ENCODE measurements at places on chromosomes 7 and 10.

DNA sequence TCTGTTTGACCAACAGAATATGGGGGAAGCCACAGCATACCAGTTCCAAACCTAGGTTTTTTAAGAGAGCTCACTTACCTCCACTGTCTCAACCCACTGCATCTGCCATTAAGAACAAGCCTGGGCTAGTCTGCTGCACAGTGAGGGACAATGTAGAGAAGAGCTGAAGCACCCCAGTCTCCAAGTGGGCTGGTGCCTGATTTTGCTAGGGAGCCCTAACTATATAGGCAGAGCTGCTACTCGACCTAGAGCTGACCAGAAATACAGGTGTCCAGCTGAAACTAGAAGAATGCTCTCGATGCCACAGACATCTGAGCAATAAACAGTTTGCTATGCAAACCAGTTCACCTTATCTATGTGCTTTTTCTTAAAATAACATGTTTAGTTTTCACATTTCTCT lies 106.9 kb upstream of the BET1 start:
- no peak for DNase-seq

- DNase-seq: peak; percentile 34
Measured at GRCh38 chr7:115340828-115341227, 418.9 kb downstream of the MDFIC start.

- DNase-seq: no peak
Measured at GRCh38 chr7:11127988-11128387, 154.3 kb downstream of the PHF14 start.

DNA sequence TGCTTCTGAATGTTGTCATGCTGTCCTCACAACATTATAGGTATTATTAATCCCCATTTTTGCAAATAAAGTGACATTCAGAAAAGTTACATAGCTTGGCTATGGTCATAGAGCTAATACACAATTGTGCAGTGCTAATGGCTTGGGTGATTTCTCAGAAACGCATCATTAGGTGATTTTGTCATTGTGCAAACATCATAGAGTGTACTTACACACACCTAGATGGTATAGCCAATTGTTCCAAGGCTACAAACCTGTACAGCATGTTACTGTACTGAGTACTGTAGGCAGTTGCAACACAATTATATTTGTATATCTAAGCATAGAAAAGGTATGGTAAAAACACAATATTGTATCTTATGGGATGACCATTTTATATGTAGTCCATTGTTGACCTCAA lies 91.0 kb downstream of the BTAF1 start:
- no peak for DNase-seq

GRCh38 chr7:155324012-155324917 lies 26.6 kb downstream of the INSIG1 start:
- DNase-seq: no peak

- peak; percentile 55 for DNase-seq
Measured at GRCh38 chr10:4343873-4344272, 482.1 kb upstream of the AKR1E2 start.

DNA sequence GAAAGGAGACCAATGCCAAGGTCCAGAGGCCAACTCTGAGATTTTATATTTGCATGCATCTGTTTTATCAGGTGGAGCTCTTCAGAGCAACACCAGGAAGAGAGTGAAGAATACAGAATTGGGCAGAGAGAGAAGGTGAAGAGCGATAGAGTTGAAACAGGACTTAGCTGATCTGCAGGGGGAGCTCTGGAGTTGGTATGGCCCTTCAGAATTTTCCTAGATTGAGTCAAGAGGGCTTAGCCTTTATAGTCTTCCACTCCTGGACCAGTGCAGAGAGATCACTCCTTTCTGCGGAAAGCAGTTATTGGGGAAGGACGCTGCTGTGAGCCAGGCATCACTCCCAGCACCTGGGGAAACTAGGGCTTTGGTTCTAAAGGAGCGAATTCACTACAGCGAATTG lies 105.0 kb upstream of the DGKB start:
- DNase-seq: peak; percentile 76

DNA sequence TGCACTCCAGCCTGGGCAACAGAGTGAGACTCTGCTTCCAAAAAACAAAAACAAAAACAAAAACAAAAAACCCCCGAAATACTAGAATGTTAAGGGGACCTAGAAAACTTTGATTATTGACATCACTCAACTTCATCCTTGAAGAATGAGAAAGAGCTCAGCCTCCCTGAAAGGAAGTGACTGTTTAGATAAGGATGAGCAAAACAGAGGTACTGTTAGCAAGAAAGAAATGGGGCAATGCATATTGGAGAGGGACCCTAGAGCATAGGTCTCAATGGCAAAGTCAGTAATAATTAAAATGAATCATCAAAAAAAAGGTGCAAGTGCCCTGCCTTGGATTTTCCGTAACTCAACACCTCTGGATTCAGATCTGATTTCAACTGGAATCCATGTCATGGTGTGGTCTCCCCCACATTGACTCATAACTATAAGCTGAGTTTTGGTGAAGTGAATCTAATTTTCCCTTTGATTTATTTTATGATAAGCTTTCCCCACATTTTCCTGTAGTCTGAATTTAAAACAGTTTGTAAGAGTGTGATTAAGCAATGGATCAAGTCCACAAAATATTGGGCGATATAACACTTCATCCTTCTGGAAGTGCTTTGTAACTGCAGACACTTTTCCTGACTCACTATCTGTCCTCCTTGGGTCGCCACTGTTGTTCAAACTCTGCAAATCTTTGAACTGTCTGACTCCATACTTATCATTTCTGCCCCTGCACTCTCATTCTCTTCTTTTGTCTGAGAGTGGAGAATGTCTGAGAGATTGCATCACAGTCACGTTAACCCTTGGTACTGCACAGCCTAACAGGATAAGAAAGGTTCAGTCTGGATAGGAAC lies 224.8 kb upstream of the LYZL1 start:
- peak; percentile 36 for DNase-seq

DNA sequence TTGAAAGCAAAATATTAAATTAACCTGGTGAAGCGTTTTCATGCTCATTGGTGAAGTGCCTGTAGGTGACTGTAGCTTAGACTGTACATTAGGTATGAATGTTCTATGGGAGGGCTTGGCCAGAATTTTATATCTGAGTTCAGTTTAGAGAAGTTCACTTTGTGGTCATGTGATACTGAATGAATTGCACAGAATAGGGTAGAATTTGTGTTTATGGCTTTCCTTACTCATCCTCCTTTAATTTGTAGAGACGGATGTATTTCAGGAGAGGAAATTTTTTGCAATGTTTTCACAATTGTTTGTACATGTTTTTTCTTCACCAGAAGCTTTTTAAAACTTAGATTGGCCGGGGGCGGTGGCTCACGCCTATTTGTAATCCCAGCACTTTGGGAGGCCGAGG lies 32.3 kb downstream of the REEP3 start:
- DNase-seq: no peak
